Large intestine (tissue), 12 donors: ENCODE measurements at places on chromosomes 5 and 9. TPM values are rescaled to one million over a fixed set of nuclear protein-coding genes. Genes with fewer than 3 reads are reported as not detected.
A peak's percentile ranks its signal among the peaks of the same experiment; 100 is the strongest.

The FBN2 gene
- 21.8 TPM for polyA plus RNA-seq

DNA sequence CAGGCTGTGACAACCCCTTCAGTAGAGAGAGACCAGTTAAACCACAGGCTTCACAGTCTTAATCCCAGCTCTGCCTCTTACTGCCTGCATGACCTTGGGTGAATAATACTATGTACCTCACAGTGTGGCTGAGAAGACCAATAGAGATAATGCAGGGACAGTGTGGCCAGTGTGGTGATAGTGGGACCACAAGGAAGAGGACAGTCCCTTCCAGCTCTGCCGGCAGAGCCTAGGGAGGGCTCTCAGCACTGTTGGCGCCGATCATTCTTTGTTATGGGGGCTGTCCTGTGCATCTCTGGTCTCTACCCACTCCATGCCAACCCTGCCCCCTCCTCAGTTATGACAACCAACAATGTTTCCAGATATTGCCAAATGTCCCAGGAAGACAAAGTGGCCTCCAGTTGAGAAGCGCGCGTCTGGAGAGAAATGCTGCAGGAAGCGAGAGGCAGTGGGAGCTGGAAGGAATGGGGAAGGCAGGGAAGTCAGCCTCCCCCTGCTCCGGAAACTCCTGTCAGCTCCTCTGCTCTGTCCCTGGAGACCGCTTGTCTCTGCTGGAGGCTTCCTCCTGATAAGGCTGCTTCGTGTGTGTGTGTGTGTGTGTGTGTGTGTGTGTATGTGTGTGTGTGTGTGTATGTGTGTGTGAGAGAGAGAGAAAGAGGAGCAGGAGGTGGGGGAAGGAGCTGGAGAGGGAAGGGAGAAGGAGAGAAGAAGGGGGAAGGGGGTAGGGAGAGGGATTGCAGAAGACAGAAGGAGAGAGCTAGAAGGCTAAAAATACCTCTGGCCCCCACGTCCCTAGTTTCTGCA, 31.8 kb upstream of the FABP6 start:
- DNase-seq: peak; percentile 64

GRCh38 chr5:150404121-150404520, 8.6 kb downstream of the CD74 start:
- no peak for DNase-seq

GRCh38 chr9:76756941-76757673, 7.1 kb upstream of the PCA3 start:
- no peak for DNase-seq

- DNase-seq: no peak
These were observed 242.1 kb downstream of the HSPA4 start for GRCh38 chr5:133293960-133294359.

GRCh38 chr5:89236900-89237299, 353.9 kb upstream of the MEF2C start:
- DNase-seq: no peak
